HCT116 (cell line): ENCODE measurements at places on chromosomes 4 and X. TPM values are rescaled to one million over a fixed set of nuclear protein-coding genes. Genes with fewer than 3 reads are reported as not detected.

Gene CCDC110
- 2.7 TPM for total RNA-seq

Gene HTRA3
- total RNA-seq, result not detected

Gene COL25A1
- total RNA-seq, result not detected

Gene ZAR1
- 0.47 TPM for total RNA-seq

Gene CT45A5
- total RNA-seq, result not detected

Gene TMEM164
- 18.7 TPM for total RNA-seq

Gene PHKA1
- 15.3 TPM for total RNA-seq

Gene PHOX2B
- not detected for total RNA-seq

Gene CLTRN
- total RNA-seq, result 0.25 TPM

Gene CYSLTR1
- not detected for total RNA-seq

Gene TMEM47
- total RNA-seq, result 0.10 TPM

Gene LDB2
- 0.12 TPM for total RNA-seq
